ENCODE measurements at places on chromosomes 2 and 18. TPM values are rescaled to one million over a fixed set of nuclear protein-coding genes. Genes with fewer than 3 reads are reported as not detected.

- no peak overlapping the region for H3K27ac ChIP-seq
- no peak overlapping the region for H3K4me3 ChIP-seq
- no peak for DNase-seq
- no peaks in the 10 kb centered on the region for H3K4me1 ChIP-seq
- H3K27me3 ChIP-seq, result no peaks in the 10 kb centered on the region
- no peaks in the 10 kb centered on the region for H3K36me3 ChIP-seq
These were observed 309.1 kb upstream of the CELF4 start for GRCh38 chr18:37874721-37875120.

- no peak overlapping the region for H3K4me3 ChIP-seq
- no peak for DNase-seq
- no peak overlapping the region for H3K27ac ChIP-seq
These were observed 18.1 kb upstream of the TAF1B start for GRCh38 chr2:9824956-9825720.

DNA sequence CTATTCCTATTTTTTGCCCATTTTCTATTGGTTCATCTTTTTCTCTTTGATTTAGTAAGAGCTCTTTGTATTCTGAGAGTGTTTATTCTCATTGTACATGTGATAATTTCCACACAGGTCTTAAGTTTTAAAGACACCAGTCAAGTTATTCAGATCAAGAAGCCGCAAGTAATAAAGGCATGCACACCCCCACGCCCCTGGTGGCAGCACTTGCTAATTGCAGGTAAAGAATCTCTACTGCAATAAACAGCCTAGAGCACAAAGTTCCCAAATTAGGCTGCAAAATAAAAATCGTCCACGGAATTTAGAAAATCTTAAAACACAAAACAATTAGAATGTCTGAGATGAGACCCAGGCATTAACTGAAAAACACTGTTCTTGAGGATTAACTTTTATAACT lies 45.2 kb downstream of the ST3GAL5 start:
- no peaks in the 10 kb centered on the region for H3K36me3 ChIP-seq
- no peaks in the 10 kb centered on the region for H3K27me3 ChIP-seq
- DNase-seq, result no peak

GRCh38 chr2:12083713-12084419 lies 337.4 kb downstream of the LPIN1 start:
- H3K27ac ChIP-seq, result no peak overlapping the region
- no peaks in the 10 kb centered on the region for H3K4me1 ChIP-seq
- no peaks in the 10 kb centered on the region for H3K36me3 ChIP-seq

GRCh38 chr2:104769096-104769495 lies 84.8 kb upstream of the POU3F3 start:
- DNase-seq, result no peak
- H3K27ac ChIP-seq, result no peak overlapping the region
- no peak overlapping the region for H3K4me3 ChIP-seq
- no peaks in the 10 kb centered on the region for H3K4me1 ChIP-seq

DNA sequence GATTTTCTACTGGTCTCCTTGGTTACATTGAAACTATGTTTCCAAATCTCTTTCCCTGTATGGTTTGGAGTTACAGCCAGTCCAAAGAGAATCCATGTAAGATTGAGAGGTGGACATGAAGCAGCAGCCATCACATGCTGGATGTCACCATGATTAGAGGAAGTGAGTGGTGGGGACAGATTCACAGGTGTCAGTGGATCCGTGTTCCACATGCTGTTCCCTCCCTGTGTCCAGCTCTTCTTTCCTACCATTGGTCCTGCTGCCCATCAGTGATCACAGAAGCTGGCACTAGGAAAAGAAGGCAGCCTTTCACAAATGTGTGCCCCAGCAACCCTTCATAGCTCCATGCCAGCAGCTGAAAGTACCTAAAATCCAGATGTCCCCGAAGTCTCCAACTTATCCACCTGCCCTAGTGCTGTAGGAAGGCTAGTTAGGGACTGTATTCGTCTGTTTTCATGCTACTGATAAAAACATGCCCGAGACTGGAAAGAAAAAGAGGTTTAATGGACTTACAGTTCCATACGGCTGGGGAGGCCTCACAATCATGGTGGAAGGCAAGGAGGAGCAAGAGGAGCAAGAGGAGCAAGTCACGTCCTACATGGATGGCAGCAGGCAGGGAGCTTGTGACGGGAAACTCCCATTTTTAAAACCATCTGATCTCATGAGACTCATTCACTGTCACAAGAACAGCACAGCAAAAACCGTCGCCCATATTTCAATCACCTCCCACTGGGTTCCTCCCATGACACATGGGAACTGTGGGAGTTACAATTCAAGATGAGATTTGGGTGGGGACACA lies 207.5 kb downstream of the INSIG2 start:
- no peak overlapping the region for H3K4me3 ChIP-seq
- H3K36me3 ChIP-seq, result no peaks in the 10 kb centered on the region
- no peak for DNase-seq
- no peaks in the 10 kb centered on the region for H3K4me1 ChIP-seq
- no peak overlapping the region for H3K27ac ChIP-seq

- no peaks in the 10 kb centered on the region for H3K36me3 ChIP-seq
- no peak overlapping the region for H3K4me3 ChIP-seq
- no peaks in the 10 kb centered on the region for H3K4me1 ChIP-seq
- H3K27me3 ChIP-seq, result no peaks in the 10 kb centered on the region
- H3K27ac ChIP-seq, result no peak overlapping the region
These were observed 413.6 kb downstream of the PTH2R start for GRCh38 chr2:208820014-208820688.

DNA sequence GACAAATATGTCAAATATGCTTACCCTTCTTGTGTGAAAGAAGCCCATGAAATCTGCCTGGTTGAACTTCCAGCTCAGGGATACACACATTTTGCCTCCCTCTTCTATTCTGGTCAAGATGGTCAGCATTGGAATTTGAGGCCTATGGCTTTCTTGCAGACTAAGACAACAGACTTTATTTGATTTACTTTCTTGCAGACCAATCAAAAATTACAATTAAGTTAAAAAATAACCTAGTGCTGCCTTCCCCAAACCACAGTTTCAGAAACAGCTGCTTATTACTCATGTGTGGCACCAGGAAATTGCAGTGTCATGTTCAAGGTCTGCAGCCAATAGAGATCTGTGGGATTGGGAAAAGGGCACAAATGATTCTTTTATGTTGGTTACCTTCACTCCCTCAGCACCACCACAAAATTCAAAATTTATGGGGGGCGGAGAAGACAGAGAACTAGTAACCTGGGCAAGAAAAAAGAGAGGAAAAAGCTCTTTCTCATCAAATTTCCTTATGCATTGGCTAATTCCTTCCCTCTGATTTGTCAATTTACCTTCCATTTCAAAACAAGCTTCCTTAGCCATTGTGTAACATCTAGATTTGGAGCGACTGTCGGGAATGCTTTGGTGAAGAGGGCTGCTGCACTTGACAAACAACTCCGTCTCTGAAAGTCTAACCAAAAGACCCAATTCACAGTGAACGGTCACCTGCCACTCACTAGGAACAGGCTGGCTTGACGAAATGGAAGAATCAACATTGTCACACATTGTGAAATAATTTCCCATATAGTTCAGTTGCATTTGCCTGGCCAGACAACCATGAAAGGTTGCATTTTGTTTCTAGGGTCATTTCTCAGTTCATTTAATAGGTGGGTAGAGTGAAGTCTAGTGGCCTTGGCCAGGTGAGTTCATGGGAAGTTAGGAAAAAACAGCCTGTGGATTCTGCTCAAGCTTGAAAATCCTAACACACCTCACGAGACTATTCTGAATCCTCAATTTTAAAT lies 100.4 kb upstream of the FZD5 start:
- no peaks in the 10 kb centered on the region for H3K36me3 ChIP-seq
- H3K4me1 ChIP-seq, result no peaks in the 10 kb centered on the region
- no peak overlapping the region for H3K27ac ChIP-seq
- no peaks in the 10 kb centered on the region for H3K27me3 ChIP-seq

DNA sequence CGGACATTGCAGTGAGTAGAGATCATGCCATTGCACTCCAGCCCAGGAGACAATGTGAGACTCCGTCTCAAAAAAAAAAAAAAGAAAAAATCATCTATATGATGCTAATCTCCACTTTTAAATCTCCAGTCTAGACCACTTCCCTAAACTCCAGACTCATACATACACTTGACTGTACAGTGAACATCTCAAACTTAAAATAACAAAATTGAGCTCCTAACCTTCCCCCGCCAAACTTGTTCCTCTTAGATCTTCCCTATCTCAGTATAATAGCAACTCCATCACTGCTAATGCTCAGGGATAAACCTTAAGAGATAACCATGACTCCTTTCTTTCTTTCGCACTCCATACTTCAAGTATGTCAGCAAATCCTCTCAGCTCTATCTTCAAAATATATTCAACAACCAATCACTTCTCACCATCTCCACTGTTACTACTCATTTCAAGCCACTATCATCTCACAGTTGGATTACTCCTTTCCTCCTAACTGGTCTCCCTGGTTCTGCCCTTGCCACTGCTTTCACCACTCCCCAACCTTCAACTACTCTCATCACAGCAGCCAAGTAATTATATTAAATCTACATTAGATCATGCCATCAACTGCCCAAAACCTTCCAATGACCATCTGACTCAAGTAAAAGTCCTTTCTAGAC lies 12.0 kb downstream of the MEMO1 start:
- H3K4me1 ChIP-seq, result peaks cover 11% of the 10 kb centered on the region
- no peak overlapping the region for H3K27ac ChIP-seq
- H3K36me3 ChIP-seq, result no peaks in the 10 kb centered on the region
- no peaks in the 10 kb centered on the region for H3K27me3 ChIP-seq

- no peak overlapping the region for H3K4me3 ChIP-seq
- H3K36me3 ChIP-seq, result no peaks in the 10 kb centered on the region
- no peaks in the 10 kb centered on the region for H3K27me3 ChIP-seq
- DNase-seq, result no peak
These were observed 195.4 kb upstream of the SIX3 start for GRCh38 chr2:44745922-44746766.

DNA sequence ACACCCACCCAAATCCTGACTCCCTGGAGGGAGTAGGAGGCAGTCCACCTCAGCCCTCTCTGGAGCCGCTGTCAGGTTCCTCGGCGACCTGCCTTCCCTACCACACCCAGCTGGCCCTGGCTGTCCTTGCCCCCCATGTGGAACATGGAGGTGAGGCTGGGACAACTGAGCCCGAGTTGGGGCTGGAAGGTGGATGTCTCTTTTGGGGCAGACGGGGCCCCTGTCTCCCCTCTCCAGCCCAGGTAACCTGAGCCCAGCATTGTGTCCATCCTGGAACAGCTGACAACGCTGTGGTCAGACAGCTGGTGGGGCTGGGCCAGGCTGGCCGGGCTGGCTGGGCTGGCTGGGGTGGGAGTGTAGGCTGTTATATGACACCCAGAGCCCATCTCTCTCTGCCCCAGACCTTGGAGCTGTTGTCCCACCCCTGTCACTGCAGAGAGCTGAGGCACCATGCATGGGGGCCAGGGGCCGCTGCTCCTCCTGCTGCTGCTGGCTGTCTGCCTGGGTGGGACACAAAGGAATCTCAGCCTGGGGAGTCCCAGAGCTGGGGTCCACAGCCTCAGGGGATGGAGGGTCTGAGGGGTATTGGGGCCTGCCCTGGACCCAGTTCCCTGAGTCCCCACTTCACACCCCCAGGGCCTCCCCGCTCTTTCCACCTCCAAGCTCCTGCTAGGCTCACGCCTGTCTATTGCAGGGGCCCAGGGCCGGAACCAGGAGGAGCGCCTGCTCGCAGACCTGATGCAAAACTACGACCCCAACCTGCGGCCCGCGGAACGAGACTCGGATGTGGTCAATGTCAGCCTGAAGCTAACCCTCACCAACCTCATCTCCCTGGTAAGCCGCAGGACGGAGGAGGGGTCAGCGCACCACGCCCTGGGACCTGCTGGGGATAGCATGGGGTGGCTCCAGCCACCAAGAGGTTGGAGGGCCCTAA lies at the start of gene CHRNG:
CHRNG (plus strand) TSS at position 395 of the 934 bp plus-strand sequence; CDS start at position 451, 56 bp downstream.
- H3K36me3 ChIP-seq, result no peaks in the 10 kb centered on the region
- no peak within 1 kb of the TSS for H3K4me3 ChIP-seq
- H3K4me1 ChIP-seq, result no peaks in the 10 kb centered on the region
- DNase-seq, result no peak
- H3K27me3 ChIP-seq, result peaks cover 3% of the 10 kb centered on the region

The LBX2 gene
- total RNA-seq, result not detected

The RRM2 gene
- total RNA-seq, result 11.0 TPM

The LRATD1 gene
- 32.7 TPM for total RNA-seq

The QPCT gene
- 6.9 TPM for total RNA-seq

The MAP3K19 gene
- total RNA-seq, result not detected

Data from vagina (tissue), 2 donors.